Cardiac muscle cell (in vitro differentiated cells and primary cell): ENCODE measurements at places on chromosomes 2 and 18.

GRCh38 chr2:111196435-111196834 lies 75.7 kb downstream of the BCL2L11 start:
- H3K4me1 ChIP-seq: no peaks in the 10 kb centered on the region
- no peak overlapping the region for H3K27ac ChIP-seq
- no peaks in the 10 kb centered on the region for H3K27me3 ChIP-seq
- no peak overlapping the region for H3K4me3 ChIP-seq
- no peaks in the 10 kb centered on the region for H3K36me3 ChIP-seq
- DNase-seq: no peak

GRCh38 chr2:109217362-109218086 lies 88.5 kb downstream of the SH3RF3 start:
- no peaks in the 10 kb centered on the region for H3K4me1 ChIP-seq
- H3K27ac ChIP-seq: no peak overlapping the region
- DNase-seq: peak; percentile 55
- no peaks in the 10 kb centered on the region for H3K36me3 ChIP-seq
- no peak overlapping the region for H3K4me3 ChIP-seq

DNA sequence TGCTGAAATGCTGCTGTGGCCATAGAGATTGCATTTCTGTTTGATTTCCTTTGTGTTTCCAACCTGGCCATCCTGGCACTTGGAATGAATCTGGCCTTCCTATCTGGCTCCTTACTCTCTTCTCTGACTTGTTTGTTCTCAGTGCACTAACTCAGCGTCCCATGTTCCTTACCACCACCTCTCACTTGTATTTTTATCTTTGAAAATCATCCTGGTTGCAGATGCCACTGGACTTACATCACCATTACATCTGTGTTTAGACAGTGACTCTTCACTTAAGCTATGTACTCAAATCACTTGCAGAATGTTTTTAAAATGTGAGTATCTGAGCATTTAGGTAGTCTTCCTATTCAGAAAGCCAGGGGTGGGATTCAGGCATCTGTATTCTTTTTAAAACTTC lies 239.5 kb downstream of the WDR7 start:
- H3K4me3 ChIP-seq: no peak overlapping the region
- H3K36me3 ChIP-seq: no peaks in the 10 kb centered on the region
- H3K27ac ChIP-seq: no peak overlapping the region
- no peaks in the 10 kb centered on the region for H3K4me1 ChIP-seq
- DNase-seq: peak; percentile 61

DNA sequence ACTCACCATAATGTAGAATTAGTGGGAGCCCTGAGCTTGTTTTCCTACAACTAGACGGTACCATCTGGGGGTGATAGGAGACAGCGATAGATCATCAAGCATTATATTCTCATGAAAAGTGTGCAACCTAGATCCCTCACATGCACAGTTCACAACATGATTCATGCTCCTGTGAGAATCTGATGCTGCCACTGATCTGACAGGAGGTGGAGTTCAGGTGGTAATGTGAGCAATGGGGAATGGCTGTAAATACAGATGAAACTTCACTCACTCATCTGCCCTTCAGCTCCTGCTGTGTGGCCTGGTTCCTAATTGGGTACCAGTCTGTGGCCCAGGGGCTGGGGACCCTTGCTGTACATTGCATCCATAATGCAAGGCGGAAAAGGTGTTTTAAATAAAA lies 60.7 kb downstream of the USP34 start:
- H3K4me3 ChIP-seq: no peak overlapping the region
- no peak for DNase-seq
- peaks cover 12% of the 10 kb centered on the region for H3K36me3 ChIP-seq
- H3K27ac ChIP-seq: no peak overlapping the region
